Kidney capillary endothelial cell (primary cell): ENCODE measurements at places on chromosomes 11 and 22.

DNA sequence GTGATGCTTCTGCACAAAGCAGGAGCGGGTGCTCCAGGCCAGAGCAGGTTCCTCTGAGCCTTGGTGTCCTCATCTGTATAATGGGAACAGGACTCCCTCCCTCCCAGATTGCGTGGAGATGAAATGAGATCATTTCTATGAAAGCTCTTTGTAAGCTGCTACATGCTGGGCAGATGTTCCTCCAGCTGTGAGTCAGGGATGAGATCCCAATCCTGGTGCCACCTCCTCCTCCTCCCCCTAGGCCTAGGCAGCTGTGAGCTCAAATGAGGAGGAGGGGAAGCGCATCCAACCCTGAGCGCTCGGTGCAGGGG lies 7.0 kb upstream of the CABP2 start:
- DNase-seq = no peak

GRCh38 chr11:27281740-27282590 lies 81.0 kb downstream of the CCDC34 start:
- DNase-seq = no peak

- DNase-seq = peak; percentile 95
These were observed 46.6 kb downstream of the CWC15 start for GRCh38 chr11:94926698-94927237.

GRCh38 chr11:90737444-90738050 lies 514.7 kb upstream of the CHORDC1 start:
- no peak for DNase-seq

GRCh38 chr11:35620795-35621194 lies 2.5 kb downstream of the FJX1 start:
- peak; percentile 19 for DNase-seq

- DNase-seq = no peak
These were observed 1263.2 kb downstream of the FAM181B start for GRCh38 chr11:81470446-81470845.

- no peak for DNase-seq
These were observed 101.5 kb downstream of the DLG2 start for GRCh38 chr11:85525686-85526085.

DNA sequence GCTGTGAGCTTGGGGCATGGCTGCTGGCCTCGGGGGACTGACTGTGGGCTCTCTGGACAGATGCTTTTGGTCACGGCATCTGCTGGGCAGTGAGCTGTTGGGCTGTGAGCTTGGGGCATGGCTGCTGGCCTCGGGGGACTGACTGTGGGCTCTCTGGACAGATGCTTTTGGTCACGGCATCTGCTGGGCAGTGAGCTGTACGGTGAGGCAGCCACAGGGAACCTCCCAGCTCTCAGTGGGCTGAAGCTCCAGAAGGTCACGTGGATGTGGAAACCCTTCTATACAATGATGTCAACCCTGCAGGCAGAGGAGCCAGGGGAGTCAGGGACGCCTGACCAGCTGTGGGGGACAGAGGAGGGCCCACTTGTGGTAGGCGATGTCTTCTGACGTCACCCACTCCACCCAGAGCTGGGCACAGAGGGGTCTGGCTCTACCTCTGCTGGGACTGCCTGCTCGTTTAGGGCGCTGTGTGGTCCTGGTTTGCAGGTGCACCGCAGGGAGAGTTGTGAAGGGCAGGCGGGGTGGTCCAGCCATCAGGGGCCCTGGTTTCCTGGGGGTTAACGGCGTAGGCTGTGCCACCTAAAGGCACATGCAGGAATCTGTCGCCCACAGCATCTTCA lies 1331.3 kb downstream of the BRD1 start:
- no peak for DNase-seq

- DNase-seq = no peak
These were observed 48.3 kb downstream of the CEP164 start for GRCh38 chr11:117375960-117376359.

DNA sequence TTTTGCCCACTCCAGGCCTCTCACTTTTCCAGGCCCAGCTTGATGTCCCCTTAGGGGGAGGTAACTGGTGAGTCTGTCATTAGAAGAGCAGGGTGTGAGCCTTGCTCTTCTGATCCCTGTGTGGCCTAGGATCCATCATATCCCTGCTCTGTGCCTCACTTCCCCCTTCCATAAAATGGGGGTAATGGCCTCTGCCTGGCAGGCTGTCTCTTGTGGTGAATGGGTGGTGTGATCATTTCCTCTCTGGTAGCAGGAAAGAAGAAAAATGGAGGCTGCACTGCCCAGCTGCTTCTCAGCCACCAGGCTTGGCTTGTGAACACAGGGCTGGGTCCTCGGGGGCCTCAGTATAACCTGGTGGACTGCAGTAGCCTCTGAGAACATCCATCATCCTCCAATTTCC lies 5.6 kb downstream of the ARHGEF17 start:
- no peak for DNase-seq

- DNase-seq = no peak
These were observed 83.5 kb upstream of the EIF3D start for GRCh38 chr22:36612458-36612857.

- no peak for DNase-seq
These were observed 9.4 kb downstream of the HIPK3 start for GRCh38 chr11:33266393-33267215.

GRCh38 chr11:79536155-79536917 lies 95.5 kb upstream of the TENM4 start:
- DNase-seq = no peak

DNA sequence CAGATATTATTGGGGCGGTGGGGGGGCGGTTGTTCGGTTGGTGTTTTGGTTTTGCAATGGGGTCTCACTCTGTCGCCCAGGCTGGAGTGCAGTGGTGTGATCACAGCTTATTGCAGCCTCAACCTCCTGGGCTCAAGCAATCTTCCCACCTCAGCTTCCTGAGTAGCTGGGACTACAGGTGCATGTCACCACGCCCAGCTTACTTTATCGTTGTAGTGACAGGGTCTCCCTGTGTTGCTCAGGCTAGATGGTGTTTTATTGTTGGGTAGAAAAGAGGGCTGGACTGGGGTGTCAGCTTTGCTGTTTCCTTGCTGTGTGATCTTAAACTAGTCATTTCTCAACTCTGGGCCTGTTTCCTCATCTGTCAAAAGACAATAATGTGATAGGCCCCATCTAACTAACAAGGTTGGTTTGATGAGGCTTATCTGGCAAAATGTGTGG lies 17.5 kb upstream of the MYH9 start:
- no peak for DNase-seq

DNA sequence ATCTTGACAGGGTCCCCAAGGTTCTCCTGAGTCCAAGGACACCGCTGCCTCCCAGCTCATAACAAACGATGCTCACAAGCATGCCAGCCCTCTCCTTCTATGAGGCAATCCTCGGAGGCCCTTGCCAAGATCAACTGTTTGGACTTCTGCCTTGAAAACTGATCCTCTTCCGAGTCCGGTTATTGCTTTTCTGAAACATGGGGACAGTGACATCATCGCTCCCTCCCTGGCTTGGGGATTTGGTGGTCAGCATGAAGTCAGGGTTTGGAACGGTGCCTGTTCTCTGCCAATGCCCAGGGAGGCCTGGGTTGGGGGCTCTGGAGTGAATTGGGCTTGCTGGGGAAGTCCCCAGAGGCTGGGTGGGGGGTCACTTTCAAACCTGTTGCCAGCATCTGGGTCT lies 149.3 kb downstream of the FBXO7 start:
- no peak for DNase-seq

DNA sequence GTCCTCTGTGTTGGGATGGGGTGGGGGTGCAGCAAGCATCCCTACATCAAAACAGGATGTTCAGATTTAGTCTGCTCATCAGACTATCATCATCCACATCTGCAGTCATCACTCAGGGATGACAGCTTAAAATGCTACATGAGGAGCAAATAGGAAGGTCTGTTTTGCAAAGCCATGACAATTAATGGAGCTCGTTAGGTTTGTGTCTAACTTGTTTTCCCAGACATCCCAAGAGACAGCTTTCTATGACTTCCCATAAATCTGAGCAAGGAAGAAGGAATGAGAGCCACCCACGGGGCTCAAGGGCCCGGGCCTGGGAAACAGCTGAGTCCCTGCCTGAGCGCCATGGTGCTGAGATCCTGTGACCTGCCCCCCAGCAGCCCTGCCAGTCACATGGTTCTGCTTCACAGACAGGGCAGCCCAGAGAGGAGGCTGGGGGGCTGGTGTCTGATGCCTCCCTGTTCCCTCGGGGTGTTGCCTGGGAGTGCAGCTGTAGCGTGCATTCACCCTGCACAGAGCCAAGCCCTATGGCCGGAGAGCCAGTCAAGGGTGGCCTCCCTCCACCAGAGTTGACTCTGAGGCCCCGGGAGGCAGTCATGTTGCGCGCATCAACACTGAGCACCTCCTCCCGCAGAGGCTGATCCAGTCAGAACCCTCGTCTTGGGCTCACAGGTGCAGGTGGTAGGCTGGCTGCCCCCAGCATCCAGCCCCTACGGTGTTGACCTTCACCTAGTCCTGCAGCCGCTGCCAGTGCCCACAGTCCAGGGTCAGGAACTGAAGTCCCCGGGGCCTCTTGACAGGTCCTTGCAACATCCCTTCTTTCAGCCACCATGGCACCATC lies 12.1 kb downstream of the DERL3 start:
- no peak for DNase-seq

DNA sequence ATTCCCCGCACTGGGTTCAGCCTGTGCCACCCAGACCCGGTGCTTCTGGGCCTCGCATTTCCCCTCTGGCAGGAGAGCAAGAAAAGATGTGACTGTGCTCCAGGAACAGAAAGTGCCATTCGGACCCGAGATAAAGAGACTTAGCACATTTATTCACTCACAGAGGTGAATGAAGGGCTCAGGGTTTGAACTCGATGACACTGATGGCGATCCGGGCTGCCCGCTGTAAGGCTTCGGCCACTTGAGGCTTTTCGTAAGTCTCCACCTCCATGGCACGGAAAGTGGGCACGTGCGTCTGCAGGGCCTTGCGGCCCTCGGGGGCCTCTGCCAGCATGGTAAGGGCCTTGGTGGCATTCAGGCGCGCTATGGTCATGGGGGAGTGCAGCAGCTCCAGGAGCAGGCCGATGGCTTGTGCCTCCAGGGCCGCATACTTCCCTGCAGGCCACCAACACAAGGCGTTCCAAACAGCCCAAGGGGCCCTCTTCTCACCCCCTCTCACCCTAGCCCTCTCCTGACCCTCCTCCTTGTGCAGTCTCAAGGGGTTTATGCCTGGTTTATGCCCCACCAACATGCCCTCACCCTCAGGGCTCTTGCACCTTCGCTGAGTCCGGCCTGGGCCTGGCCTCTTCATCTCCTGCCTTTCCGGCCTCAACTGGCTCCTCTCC lies 10.9 kb upstream of the GNAZ start:
- no peak for DNase-seq

GRCh38 chr11:115334932-115335788 lies 169.1 kb downstream of the CADM1 start:
- peak; percentile 56 for DNase-seq

DNA sequence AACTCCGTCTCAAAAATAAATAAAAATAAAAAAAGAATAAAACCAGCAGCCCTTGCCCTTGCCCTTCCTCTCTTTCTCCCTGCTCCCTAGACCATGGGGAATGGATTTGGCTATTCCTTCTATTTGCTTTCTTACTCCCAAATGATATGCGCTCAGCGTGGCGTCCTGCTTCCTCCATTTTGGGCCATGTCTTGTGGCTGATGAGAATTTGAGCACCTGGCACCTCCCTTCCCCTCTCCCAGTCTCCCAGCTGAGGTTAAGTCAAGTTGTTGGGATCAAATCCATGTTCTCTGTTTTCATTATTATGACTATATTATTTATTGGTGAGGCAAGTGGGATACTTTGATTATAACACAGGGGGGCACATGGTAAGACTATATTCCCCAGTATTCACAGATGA lies 10.8 kb upstream of the CTTN start:
- DNase-seq = no peak

DNA sequence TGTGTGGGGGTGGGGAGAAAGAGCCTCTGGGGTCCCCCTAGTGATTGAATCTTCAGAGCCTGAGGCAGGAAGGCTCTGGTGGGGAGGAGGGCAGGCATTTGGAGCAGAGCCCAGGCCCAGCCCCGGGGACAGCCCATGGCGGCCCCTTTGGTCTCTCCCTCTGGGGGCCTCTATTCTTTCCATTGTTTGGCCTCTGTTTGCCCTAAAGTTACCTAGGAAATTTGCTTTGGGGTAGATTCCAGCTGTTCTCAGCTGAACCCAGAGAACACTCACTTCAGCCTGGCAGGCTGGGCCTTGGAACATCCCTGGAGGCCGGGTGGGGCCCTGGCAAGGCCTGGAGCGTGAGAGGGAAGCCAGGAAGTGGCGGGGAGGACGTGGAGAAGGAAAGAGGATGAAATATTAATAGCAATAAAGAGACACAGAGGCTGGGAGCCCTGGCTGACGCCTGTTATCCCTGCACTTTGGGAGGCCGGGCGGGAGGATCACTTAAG lies 22.9 kb upstream of the A4GALT start:
- DNase-seq = peak; percentile 59

DNA sequence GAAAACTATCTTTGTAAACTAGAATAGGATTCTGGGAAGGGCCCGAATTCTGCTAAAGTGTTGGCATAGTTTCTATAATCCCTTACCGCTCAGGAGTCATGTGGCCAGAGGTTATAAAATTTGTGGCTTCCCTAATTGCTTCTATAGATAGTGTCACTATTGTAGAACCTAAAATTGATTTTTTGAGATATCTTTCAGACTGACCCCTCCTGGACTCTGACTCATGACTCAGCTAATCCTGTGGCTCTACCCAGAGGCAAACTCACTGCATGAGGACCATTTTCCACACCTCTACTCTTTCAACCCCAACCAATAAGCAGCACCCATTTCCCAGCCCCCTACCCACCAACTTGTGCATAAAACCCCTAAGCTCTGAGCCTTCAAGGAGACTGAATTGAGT lies 61.8 kb upstream of the PRSS23 start:
- no peak for DNase-seq

DNA sequence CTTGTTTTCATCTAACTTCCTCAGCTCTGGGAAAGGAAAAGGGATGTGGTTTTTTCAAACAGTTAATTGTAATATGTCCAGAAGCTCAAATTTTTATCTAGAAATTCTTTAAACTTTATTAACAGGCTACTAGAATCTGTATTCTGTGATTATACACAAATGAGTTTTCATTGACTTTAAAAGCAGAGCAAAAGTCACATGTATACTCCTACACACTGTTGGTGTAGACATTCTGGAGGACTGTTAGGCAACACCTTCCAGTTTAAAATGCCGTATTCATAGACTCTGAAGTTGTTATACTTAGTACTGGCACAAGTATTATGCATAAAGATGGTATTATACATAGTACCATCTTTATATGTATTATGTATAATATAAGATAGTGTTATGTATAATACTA lies 64.9 kb downstream of the SPECC1L start:
- no peak for DNase-seq
